ENCODE measurements at places on chromosomes 16 and 17.

- peak; percentile 38 for DNase-seq
Observed at GRCh38 chr16:80806927-80807340, 2.5 kb upstream of the CDYL2 start.

DNA sequence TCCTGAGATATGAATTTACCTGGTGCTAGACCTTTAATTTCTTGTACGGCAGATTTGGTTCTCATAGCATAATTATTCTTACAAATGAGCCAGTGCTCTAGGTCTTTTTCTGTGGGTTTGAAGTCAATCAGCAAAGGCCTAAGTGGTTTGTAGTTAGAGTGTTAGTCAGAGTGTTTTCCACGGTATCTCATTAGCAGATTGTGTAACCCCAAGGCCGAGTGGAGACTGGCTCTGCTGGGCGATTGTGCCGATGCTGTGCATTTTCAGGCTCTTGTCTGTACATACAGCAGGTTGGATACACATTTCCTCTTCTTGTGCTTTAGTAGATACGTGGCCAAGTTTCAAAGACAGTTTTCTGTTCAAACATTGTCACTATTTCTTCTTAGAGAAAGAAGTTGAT lies 78.6 kb upstream of the CA10 start:
- no peak for DNase-seq

- DNase-seq: no peak
Observed at GRCh38 chr16:75996491-75996890, 270.2 kb upstream of the CPHXL start.

DNA sequence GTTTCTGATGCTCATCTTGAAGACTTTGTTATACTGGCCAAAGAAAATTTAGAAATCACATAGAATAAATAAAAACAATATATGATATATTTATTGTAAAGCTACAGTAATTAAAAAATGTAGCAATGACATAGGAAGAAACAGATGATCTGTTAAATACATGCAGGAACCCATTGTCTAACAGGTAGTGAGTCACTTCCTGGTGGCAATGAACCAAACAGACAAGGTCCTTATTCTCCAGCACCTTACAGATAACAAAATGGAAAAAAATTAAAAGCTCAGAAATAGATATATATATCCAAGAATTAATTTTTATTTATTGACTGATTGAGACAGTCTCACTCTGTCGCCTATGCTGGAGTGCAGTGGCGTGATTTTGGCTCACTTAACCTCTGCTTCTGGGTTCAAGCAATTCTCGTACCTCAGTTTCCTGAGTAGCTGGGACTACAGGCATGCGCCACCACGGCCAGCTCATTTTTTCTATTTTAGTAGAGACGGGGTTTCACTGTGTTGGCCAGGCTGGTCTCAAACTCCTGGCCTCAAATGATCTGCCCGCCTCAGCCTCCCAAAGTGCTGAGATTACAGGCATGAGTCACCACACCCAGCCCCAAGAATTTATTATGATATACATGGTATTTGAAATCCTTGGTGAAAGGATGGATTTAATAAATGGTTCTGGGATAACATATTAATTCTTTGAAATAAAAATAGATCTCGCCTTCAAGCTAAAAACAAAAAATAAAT lies 7.5 kb downstream of the NETO2 start:
- DNase-seq: no peak

GRCh38 chr17:73835605-73836004 lies 191.4 kb upstream of the SDK2 start:
- no peak for DNase-seq

GRCh38 chr16:12672986-12673385 lies 130.7 kb downstream of the CPPED1 start:
- no peak for DNase-seq
